Activated naive CD8-positive, alpha-beta T cell treated with anti-CD3 and anti-CD28 coated beads for 36 hours (primary cell): ENCODE measurements at places on chromosomes 11 and 22. TPM values are rescaled to one million over a fixed set of nuclear protein-coding genes. Genes with fewer than 3 reads are reported as not detected.

- DNase-seq, result no peak
These were observed 2.0 kb upstream of the CASTOR1 start for GRCh38 chr22:30291058-30291892.

GRCh38 chr11:44212128-44212527 is 97.8 kb downstream of the ALX4 start:
- no peak for DNase-seq

DNA sequence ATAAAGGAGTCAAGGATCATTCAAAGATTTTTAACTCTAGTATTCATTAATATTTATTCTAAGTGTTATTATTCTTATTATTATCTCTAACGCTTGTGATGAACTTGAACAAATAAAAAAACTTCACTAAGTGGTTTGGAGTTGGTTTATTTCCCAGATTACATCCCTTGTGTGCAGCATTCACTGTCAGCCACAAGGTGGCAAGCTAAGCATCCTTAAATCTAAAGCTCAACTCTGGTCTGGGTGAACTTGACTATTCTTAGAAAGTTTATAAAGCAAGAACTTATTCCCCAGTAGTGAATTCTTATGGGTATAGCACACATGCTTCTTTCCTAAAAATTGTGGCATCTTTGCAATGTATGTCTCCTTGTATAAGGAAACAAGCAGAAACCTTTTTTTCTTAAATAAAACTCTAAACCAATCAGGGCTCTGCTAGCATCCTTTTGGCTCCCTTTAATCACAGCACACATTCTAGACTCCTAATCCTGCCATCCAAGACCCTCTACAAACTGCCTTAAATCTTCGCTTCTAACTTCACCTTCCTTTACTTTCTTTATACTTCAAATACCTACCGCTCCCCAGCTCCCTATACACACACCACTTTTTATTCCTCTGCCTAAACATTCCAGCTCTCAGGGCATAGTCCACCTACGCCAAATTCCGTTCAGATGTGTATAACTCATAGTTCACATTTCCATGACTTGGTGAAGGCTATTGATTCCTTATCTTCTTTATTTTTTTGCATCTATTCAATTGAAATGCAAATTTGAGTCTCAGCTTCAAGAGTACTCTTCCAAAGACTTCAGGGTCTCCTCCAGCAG is 1068.8 kb downstream of the DLG2 start:
- DNase-seq, result no peak

DNA sequence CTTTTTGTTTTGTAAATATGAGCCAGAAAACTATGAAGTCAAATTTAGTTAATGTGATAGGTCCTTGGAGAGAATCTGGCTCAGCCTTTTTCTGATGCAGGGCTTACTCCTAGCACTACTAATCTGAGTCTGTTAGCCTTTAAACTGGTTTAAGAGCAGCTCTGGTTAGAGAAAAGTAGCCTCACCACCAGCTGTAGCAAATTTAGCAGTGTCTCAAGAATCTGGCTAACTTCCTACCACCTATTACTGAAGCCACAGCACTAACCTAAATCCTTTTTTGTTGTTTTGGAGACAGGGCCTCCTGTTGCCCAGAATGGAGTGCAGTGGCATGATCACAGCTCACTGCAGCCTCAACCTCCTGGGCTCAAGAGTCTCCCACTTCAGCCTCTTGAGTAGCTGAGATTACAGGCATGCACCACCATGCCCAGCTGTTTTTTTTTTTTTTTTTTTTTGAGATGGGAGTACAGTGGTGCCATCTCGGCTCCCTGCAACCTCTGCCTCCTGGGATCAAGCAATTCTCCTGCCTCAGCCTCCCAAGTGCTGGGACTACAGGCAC is 13.9 kb downstream of the RBM4B start:
- DNase-seq, result no peak

DNA sequence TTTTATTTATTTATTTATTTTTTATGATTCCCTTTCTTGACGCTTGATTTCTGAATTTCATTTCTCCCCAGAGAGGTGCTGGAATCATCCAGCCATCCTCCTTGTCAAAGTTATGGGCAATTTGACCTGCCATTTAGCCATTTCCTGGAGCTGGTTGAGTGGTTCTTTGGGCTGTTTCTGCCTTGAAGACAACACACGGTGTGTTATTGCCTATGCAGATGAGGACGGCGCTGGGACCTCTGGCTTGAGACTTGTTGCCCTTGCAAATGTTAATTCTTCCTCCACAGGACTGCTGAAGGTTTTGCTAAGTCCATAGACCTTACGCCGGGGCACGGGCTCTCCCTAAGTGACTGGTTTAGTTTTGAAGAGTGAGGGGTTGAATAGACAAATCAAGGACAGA is 147.9 kb upstream of the PLET1 start:
- no peak for DNase-seq

GRCh38 chr22:36347094-36347493 is 40.7 kb downstream of the MYH9 start:
- DNase-seq, result no peak

MMP11 gene
- 0.64 TPM for total RNA-seq

KCNQ1 gene
- total RNA-seq, result 6.7 TPM

OR52N4 gene
- total RNA-seq, result 0.40 TPM

CCDC87 gene
- total RNA-seq, result 0.23 TPM

POU2AF2 gene
- total RNA-seq, result not detected

OR52I1 gene
- not detected for total RNA-seq

CLTCL1 gene
- 0.29 TPM for total RNA-seq
